ENCODE measurements at places on chromosomes 12 and 14.

- H3K4me1 ChIP-seq = no peaks in the 10 kb centered on the region
- no peak overlapping the region for H3K4me3 ChIP-seq
- no peak overlapping the region for H3K27ac ChIP-seq
- no peaks in the 10 kb centered on the region for H3K36me3 ChIP-seq
Observed at GRCh38 chr14:93619176-93619793, 169.0 kb downstream of the PRIMA1 start.

DNA sequence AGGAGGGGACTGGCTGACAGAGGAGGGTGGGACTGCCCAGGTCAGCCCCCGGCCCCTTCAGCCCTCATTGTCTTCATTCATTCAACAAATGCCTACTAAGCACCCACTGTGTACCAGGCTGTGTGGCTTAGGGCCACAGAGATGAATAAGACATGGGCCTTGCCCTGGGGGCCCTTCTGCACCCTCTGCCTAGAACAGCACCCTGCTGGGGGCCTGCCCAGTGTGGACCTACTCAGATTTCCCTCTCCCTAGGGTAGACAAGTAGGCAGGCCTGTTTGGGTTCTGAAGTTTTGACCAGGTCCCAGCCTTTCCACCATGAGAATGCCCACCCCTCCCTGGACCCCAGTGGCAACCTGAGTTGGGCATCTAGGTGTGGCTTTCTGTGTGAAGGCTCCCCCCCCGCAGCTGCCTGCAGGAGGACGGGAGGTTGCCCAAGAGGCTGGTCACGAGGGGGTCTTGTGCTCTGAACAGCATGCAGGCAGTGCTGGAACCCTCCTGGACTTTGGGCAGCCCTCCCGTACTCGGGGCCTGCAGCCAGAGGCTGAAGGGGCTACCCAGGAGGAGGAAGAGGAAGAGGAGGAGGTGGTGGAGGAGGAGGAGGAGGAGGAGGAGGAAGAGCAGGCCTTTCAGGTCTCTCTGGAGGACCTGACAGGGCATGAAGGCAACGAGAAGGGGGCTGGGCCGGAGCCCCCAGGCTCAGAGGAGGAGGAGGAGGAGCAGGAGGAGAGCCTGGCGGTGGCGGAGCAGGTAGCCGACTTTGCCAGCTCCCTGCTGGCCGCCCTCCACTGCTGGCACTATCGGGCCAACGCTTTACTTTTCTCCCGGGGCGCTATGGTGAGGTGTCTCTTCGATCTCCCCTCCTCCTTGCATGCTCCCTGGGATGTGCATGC, 33.4 kb downstream of the PLEKHG3 start:
- H3K36me3 ChIP-seq = no peaks in the 10 kb centered on the region
- H3K27ac ChIP-seq = peak overlapping the region; percentile 5
- H3K27me3 ChIP-seq = no peaks in the 10 kb centered on the region
- H3K4me1 ChIP-seq = no peaks in the 10 kb centered on the region
- DNase-seq = no peak

GRCh38 chr12:62258231-62258630, 2.0 kb upstream of the USP15 start:
- H3K27me3 ChIP-seq = no peaks in the 10 kb centered on the region
- DNase-seq = no peak
- H3K4me1 ChIP-seq = no peaks in the 10 kb centered on the region
- H3K27ac ChIP-seq = no peak overlapping the region
- H3K36me3 ChIP-seq = no peaks in the 10 kb centered on the region
- H3K4me3 ChIP-seq = no peak overlapping the region

GRCh38 chr14:70183991-70184390, 4.8 kb downstream of the SLC8A3 start:
- no peaks in the 10 kb centered on the region for H3K36me3 ChIP-seq
- DNase-seq = no peak
- peaks cover 37% of the 10 kb centered on the region for H3K27me3 ChIP-seq
- no peaks in the 10 kb centered on the region for H3K4me1 ChIP-seq

DNA sequence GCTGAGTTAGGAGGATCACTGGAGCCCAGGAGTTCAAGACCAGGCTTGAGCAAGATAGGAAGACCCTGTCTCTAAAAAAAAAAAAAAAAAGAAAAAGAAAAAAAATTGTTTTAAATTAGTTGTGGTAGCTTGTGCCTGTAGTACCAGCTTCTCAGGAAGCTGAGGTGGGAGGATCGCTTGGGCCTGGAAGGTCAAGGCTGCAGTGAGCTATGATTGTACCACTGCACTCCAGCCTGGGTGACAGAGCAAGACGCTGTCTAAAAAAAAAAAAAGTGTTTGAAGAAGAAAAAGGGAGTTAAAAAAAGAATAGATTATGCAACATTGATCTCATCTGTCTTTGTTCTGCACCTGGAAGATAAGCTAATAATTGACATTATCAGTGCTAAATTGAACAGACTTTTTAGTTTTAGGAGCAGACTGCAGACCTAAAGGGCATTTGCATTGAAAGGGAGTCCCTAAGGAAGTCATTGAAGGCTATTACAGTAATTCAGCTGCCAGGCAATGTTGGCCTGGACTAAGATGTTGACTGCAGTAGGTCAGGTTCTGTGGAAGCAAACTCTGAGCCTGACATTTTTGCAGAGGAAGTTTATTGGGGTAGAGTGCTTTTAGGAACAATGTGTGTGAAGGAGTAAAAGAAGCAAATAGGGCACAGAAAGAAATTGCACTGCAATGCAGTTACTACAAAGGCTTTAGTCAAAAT, 215.8 kb downstream of the PCNX1 start:
- H3K4me3 ChIP-seq = no peak overlapping the region
- no peak overlapping the region for H3K27ac ChIP-seq
- no peak for DNase-seq
- no peaks in the 10 kb centered on the region for H3K4me1 ChIP-seq
- H3K27me3 ChIP-seq = no peaks in the 10 kb centered on the region

- H3K4me3 ChIP-seq = no peak overlapping the region
- H3K36me3 ChIP-seq = no peaks in the 10 kb centered on the region
Observed at GRCh38 chr14:50402965-50403364, 6.3 kb upstream of the CDKL1 start.

DNA sequence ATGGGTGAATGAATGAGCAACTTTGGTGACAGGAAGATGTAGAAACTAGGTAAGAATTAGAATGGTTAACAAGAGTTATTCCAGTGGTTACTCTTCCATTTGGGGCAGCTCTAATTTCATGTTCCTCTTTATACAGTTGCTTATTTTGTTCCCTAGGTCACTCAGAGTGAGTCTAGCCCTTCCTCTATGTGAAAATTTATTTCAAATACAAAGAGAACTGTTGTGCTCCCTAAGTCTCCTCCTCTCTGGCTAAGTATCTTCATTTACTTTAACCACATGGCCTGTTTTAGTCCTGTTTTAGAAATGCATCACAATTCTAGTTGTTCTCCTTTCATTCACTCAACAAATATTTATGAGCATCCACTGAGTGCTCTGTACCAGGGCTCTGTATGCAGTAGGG, 51.1 kb upstream of the HIF1A start:
- H3K36me3 ChIP-seq = no peaks in the 10 kb centered on the region
- no peaks in the 10 kb centered on the region for H3K4me1 ChIP-seq
- H3K27ac ChIP-seq = no peak overlapping the region
- DNase-seq = no peak
- no peak overlapping the region for H3K4me3 ChIP-seq

- no peak overlapping the region for H3K4me3 ChIP-seq
- peaks cover 7% of the 10 kb centered on the region for H3K4me1 ChIP-seq
- peaks cover 47% of the 10 kb centered on the region for H3K27me3 ChIP-seq
Observed at GRCh38 chr14:104132981-104133380, 5.4 kb upstream of the KIF26A start.

- DNase-seq = no peak
- H3K27ac ChIP-seq = no peak overlapping the region
- no peaks in the 10 kb centered on the region for H3K36me3 ChIP-seq
- no peaks in the 10 kb centered on the region for H3K27me3 ChIP-seq
- H3K4me3 ChIP-seq = no peak overlapping the region
Observed at GRCh38 chr12:26250801-26251200, 55.4 kb downstream of the SSPN start.

Measured in breast epithelium (tissue), 4 donors.